H1 (cell line): ENCODE measurements at places on chromosomes 12 and 14.

DNA sequence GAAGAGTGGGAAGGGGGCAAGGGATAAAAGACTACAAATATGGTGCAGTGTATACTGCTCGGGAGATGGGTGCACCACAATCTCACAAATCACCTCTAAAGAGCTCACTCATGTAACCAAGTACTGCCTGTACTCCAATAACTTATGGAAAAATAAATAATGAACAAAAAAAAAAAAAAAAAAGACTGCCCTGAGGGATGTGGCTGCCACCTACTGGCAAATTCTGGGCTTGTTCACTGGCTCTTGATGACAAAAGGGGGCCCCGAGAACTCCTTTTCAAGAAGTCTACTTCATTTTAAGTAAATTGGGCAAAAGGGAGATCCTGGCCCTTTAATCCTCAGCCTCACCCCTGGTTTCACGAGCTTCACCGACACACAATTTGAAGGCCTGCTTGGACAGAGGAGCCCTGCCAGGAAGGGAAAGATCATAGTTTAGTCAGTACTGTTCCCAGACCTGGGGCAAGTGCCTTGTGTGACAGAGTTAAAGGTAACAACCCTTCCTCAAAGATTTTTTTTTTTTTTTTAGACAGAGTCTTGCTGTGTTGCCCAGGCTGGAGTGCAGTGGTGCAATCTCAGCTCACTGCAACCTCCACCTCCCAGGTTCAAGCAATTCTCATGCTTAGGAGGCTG lies 26.1 kb upstream of the STAC3 start:
- DNase-seq, result no peak

DNA sequence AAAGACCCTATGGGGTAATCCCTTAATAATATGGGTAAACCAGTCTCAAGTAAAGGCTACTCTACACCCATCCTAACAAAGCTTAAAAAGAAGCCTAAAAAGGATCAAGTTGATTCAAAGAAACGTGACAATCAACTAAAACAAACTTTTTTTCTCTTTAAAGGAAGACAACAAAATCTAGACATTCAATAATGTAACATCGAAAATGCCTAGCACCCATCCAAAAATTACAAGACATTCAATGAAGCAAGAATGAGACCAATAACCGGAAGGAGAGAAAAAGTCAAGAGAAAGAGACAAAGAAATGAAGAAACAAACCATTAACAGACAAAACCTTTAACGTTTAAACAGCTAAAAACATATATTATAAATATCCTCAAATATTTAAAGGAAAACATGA lies 143.8 kb upstream of the VASH1 start:
- DNase-seq, result no peak

DNA sequence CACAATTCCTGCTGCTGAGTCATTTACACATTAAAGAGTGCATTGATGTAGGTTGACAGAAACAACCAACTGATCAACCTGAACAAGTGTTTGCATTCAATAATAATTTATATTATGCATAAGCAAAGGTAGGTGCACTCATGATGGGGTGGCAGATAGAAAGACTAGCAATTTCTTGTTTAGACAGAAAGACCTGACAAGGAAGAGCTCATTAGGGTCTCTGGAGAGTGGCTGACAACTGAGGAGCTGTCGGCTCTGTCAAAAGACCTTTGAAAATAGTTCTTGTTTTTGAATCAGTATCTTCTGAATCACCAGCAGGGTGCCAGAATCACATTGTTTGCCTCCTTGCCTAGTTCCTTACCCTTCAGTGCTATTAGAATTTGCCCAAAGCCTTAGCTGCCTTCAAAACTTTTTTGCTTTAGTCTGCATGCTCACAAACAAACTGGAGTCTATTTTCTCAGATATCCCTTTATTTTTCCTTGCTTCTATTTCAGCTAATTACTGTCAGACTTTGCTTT lies 234.7 kb downstream of the BTG1 start:
- no peak for DNase-seq

DNA sequence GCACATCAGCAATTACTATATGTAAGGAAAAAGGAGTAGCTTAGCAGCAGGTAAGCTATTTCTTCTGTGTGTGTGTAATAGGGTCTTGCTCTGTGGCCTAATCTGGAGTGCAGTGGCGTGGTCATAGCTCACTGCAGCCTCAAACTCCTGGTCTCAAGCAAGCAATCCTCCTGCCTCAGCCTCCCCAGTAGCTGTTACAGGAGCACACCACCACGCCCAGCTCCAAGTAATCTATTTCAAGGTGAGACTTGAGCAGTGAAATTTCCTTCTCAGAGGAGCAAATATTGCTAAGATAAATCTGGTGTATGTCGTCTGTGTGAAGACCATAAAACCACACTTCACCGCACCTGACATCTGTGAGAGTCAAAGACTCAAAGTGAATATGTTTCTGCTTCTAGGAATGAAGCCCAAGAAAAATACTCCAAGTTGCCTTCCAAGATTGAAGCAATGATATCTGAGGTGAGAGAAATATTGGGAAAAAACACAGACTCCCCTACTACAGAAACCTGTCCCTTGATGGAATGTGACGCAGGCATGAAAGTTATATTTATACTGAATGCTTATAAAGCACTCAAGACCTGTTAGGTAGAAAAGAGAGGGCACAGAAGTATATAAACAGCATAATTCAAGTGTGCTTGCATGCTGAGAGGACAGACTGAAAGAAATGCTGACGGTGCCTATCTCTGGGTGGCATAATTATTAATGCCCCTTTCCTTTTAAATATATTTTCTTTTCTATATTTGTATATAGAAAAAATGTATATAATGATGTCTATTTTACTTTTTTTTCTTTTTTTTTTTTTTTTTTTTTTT lies 2.5 kb upstream of the SELPLG start:
- no peak for DNase-seq

DNA sequence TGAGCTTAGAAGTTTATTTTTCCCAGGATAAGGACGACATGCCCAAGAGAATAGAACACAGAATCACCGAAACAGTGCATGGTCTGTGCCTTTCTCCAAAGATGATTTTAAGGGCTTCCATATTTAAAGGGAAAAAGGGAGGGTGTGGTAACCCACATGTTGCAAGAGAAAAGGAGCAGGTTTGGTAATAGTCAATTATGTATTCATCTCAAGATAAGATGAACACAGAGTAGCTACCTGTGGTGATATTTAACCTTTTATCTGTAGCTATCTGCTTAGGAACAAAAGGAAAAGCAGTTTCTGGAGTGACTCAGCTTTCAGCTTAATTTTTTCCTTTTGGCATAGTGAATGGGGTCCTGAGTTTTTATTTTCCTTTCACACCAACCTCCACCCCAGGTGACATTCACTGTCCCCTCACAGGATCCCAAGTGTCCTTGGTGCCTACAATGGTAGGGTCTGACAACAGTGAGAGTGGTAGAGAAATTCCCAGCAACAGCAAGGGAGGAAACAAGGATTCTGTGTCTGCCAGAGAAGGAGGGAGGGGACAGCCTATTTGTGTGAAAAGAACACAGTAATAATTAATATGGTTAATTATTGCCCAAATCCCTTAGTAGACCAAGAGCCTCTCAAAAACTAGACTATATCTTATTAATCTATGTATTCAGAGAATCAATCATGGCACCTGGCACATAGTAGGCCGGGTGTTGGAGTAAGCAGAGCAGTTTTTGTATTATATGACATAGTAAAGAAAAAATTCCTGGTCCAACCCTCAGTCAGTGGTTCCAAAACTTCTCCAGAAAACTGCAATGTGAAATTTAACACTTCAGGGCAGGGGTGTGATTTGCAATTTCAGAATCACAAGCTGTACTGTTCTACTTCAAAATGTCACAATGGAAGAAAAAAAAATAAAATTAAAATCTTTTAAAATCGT lies 154.5 kb downstream of the PHLDA1 start:
- no peak for DNase-seq

- peak; percentile 6 for DNase-seq
These were observed 376.7 kb downstream of the ALG10 start for GRCh38 chr12:34398706-34399630.

- peak; percentile 63 for DNase-seq
These were observed 85.0 kb downstream of the SYNE3 start for GRCh38 chr14:95431199-95432143.

GRCh38 chr14:98956661-98957060 lies 315.3 kb downstream of the BCL11B start:
- DNase-seq, result no peak

- no peak for DNase-seq
These were observed 148.4 kb upstream of the PLEKHG7 start for GRCh38 chr12:92554158-92555073.

- no peak for DNase-seq
These were observed 93.8 kb downstream of the CPSF2 start for GRCh38 chr14:92215579-92215978.

DNA sequence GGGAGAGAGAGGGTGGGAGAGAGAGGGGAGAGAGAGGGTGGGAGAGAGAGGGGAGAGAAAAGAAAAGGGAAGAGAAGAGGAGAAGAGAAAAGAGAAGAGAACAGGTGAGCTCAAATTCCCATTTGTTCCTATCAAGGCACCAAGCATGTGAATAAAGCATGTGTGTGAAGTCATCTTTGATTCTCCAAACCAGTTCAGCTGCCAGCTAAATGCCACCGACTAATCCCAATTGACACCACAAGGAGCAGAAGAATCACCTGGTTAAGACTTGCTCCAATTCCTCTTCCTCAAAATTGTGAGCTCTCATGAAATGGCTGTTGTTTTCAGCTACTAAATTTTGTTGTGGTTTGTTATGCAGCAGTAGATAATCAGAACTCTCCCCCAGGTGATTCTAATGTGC lies 188.9 kb downstream of the TMX1 start:
- DNase-seq, result no peak

GRCh38 chr12:32532951-32533350 lies 133.6 kb downstream of the FGD4 start:
- DNase-seq, result no peak

DNA sequence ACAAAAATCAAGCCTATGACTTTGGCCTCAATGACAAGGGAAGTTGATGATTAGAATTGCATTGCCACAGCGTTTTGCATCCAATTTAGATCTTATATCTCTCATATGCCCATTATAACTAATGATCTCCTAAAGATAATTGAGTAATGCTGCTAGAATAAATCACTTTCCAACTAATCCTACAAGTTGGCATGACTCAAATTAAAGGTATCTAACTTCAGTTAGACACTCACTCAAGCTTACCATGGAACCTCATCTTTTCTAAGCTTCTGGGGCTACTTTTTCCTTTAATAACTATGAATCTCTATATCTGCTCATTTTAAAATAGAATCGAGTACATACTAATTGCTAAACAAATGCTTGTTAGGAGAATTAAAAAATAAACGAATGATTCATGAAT lies 427.8 kb downstream of the BTG1 start:
- no peak for DNase-seq

DNA sequence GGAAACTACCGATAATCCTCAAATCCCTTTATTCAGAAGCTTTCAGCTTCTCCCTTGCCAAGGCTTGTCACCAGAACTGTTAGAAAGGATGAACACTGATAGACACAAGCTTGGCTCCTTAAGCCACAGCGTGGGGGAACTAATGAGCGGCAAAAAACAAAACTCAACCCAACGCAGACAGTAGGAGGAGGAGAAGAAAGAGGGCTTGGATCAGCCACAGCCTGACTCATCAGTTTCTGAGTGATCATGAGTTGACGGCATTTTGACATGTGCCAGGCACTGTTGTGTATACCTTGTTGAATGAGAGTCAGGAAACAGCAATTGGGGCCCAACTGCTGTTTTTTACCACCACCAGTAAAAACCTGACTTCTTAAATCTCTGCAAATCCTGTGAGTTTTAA lies 23.7 kb downstream of the PLXNC1 start:
- no peak for DNase-seq

GRCh38 chr14:32709027-32709426 lies 229.7 kb upstream of the NPAS3 start:
- no peak for DNase-seq

- DNase-seq, result no peak
These were observed 13.7 kb upstream of the PRPF39 start for GRCh38 chr14:45070215-45070614.

DNA sequence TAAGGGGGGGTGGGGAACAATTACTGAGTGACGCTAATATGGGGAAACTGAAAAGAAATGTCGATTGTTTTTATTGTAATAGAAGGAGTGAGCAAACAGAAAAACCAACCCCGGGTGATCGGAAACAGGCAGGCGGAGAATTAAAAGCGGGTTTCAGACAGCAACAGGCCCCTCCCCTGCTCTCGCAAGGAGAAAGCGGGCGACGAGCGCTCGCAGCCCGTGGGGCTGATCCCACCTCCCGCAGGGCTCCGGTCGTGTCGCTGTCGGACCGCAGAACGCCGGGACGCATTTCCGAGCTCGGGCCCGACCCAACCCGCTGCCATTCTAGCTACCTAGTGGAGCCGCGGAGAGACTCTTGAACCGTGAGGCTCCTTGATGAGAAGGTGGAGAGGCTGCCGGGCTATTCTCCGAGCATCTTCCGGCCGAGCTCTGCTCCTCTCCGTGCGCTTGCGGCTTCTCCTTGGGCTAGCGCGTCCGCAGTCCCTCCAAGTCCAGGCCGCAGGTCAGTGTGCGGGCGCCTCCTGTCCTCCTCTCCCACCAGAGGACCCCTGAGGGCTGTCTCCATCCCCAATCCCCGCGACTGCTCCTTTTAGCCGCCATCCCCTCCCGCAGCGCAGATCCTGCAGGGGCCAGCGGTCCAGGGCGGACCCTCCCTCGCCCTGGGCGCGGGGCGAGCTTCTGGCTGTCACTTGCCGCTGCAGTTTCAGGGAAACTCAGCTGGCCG lies 4.1 kb upstream of the PAX9 start:
- DNase-seq, result peak; percentile 78

DNA sequence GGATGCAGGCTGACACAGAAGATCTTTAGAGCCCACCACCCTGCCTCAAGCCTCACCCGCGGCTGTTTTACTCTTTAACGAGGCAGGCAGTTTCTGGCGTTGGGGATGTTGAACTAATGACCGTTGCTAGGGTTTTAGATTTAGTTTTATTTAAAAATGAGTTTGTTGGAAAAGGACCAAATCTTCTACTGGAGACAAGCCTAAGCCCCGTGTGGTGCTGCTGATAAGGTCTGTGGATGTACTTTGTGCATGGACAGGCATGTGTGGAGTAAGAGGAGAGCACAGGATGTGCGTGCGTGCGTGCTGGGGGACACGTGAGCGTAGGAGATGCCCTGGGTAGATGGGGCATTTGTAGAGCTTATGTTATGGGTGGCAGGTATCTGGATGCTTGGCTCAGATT lies 5.7 kb downstream of the NTF3 start:
- DNase-seq, result no peak

DNA sequence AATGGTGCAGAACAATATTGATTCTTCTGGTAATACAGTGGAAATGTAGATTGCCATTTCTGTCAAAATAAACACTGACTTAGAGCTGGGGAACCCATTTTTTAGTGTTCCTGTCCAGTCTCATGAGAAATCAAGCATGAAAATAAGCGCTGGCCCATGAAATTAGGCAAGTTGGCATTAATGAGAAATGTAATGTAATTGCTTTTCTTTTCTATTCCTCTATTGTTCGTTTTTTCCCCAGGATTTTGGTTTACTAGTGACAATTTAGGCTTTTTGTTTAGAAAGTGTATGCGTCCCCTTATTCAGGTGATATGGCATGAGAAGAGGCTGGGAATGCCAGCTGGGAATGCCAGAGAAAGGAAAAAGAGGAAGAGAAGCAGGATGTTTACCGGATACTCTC lies 64.4 kb upstream of the KICS2 start:
- DNase-seq, result no peak

GRCh38 chr14:103702497-103703432 lies 12.5 kb downstream of the XRCC3 start:
- DNase-seq, result no peak

GRCh38 chr14:86990396-86990795 lies 1002.6 kb downstream of the GALC start:
- DNase-seq, result no peak
